ENCODE measurements at places on chromosomes 11 and 22. TPM values are rescaled to one million over a fixed set of nuclear protein-coding genes. Genes with fewer than 3 reads are reported as not detected.

DNA sequence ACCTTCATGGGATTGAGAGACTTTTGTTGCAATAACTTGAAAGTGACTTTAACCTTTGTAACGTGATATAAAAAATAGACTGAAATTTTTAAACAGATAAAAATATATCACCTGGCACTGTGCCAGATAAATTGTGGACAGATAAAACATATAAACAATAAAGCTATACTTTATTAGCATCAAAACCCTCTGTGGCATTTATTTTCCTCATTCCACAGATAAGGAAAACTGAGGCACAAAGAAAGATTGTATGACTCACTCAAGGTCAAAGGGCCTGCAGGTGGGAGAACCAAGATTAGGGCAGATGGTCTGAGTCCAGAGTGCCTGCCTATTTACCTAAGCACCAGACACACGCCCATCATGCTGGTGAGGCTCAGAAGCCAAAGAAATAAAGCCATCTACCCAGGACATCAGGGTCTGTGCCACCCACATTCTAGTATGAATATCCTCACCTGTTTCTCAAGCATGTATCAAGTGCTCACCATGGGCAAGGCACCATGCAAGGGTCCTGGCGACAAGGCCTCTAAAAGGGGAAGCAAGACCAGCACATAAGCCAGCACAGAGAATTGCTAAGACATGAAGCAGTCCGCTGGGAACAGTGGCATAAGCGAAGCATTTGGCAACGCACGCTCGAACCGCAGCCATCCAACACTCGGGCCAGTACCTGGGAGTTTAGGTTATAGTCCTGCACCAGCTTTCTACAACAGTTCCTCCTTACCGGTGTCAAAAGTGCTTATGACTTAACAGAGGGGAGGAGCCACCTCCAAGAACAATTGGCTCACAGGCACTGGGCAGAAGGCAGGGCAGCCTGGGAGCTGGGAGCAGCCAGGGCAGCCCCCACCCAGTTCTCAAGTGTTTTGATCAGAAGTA is 17.6 kb downstream of the MYH9 start:
- peak; percentile 62 for DNase-seq

DNA sequence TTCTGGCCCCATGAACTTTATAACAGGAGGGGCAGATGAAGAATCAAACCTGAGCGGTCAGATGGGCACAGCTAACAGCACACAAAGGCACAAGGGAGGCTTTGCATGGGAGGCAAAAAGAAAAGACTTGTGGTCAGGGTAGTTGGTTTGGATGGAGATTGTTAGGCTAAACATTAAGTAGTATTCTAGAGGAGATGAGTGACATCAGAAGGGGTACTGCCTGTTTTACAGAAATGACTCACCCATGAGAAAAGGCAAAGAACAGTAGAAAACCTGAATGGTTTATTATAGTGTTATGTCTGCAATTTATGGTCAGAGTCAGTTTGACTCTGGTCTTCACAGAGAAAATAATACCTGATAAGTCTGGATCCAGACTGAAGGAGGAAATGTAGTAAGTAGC is 129.8 kb upstream of the KIRREL3 start:
- DNase-seq, result no peak

The MAPK1 gene
- total RNA-seq, result 214 TPM

DNA sequence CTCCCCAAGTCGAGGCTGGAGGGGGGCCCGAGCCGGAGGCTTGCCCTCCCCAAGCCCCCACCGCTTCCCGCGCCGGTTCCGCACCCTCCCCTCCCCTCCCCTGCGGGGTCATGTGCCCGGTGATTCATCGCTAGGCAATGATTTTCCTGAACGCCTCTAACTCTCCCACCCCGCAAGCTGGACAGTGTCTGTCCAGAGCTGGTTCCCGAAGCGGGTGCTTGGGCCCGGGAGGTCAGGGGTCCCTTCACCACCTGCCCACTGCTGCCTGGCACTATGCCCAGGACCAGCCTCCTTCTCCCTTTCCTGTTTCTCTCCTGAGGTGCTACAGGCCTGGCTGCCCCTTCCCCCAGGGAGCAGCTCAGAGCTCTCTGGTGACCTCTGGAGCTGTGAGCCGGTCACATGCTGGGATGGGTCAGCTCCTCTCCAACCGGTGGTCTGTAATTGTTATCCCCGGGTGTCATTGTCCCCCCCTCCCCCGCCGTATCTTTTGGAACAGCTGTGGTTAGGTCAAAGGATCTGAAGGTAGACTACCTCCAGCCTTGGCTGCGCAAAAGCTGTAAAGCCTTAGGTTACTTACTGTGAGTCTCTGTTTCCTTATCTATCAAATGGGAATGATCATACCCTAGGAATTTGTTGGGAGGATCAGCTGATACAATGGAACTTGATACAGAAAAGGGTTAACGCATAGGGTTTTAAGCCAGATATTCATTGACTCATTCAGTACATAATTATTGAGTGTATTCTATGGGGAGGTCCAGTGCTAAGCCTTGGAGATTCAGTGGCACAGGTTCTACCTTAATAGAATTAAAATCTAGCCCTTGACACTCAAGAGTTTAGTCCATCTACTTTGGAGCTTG is 753 bp downstream of the STX3 start:
- DNase-seq, result peak; percentile 64

- no peak for DNase-seq
Measured at GRCh38 chr22:24455751-24456426, 28.5 kb downstream of the ADORA2A start.

The LARGE2 gene
- 1.7 TPM for total RNA-seq

DNA sequence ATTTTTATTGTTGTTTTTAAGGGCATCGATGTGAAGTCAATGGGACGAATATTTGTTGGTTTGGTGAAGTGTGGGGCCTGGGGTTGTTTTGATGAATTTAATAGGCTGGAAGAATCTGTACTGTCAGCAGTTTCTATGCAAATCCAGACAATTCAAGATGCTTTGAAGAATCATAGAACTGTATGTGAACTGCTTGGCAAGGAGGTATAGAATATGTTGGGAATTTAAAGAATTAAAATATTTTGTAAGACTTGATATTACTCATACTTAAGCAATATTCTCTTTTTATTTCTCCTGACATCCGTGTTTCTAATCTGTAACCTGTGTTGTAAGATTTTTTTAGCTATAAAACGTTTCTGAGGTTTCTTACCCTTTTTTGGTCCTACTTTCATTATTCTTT is 61.6 kb downstream of the DYNC2H1 start:
- DNase-seq, result no peak

The GRAP2 gene
- total RNA-seq, result 92.2 TPM

GRCh38 chr11:34565417-34566207 is 52.0 kb upstream of the ELF5 start:
- DNase-seq, result peak; percentile 9
